ENCODE measurements at places on chromosomes 3 and 15.

- no peak for DNase-seq
Observed at GRCh38 chr15:28106294-28107110, 7.4 kb upstream of the OCA2 start.

GRCh38 chr3:61866961-61867461, 305.6 kb downstream of the PTPRG start:
- DNase-seq = no peak

- no peak for DNase-seq
Observed at GRCh38 chr3:132784502-132785025, 62.4 kb upstream of the NPHP3 start.

DNA sequence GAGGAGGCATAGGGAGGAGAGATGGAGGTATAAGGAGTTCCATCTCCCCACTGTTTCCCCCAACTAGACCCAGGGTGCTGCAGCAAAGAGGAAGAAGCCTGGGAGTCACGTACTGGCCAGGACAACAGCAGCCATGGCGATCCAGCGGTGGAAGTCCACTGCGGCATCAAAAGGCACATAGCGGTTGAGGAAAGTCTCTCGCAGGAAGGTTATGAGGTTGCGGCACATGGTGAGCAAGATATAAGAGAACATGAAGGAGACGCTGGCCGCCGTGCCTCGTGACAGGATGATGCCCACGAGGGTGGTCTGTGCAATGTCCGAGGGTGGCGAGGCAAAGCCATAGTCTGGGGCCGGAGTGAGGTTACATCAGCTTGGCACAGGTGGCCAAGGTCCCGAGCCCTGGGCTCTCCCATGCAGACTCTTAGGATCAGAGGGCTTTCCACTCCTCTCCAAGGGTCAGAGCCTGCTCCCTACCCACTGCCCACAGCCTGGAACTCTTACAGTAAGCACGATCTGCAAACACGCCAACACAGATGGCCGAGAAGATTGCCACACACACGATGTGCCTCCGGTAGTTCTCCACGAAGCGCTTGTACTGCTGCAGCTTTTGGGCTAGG, 14.3 kb downstream of the DUOX2 start:
- DNase-seq = no peak

DNA sequence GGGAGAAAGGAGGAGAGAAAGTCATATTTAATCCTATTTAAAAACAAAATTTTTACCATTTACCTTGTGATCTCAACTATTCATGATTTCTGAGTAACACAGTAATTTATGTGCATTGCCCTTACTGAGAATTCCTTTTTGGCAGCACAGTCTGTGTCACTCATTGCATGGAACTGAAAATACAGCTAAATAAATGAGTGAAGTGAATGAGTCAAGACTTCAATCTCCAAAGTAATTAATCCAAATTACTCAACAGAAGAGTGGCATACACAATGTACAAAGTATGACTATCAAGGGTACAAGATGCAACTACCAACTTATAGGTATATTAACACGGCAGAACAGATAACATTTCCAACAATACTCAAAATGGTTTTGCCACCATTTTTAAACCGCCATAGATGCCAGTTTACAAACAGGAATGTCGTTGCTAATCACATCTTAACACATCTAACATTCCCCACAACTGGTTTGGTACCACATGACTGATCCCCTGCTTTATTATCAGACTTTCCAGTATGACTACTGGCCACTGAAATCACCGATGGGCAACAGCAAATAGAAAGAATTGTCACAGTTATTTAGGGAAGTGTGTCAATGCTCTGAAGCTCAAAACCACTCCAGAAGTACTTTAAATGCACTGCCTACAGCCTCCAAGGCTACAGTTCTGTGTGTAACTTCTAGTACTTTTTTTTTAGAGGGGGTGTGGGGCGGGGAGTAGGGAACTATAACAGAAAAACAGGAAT, 410.4 kb downstream of the SHQ1 start:
- no peak for DNase-seq

GRCh38 chr3:36282766-36283165, 97.5 kb upstream of the STAC start:
- no peak for DNase-seq

DNA sequence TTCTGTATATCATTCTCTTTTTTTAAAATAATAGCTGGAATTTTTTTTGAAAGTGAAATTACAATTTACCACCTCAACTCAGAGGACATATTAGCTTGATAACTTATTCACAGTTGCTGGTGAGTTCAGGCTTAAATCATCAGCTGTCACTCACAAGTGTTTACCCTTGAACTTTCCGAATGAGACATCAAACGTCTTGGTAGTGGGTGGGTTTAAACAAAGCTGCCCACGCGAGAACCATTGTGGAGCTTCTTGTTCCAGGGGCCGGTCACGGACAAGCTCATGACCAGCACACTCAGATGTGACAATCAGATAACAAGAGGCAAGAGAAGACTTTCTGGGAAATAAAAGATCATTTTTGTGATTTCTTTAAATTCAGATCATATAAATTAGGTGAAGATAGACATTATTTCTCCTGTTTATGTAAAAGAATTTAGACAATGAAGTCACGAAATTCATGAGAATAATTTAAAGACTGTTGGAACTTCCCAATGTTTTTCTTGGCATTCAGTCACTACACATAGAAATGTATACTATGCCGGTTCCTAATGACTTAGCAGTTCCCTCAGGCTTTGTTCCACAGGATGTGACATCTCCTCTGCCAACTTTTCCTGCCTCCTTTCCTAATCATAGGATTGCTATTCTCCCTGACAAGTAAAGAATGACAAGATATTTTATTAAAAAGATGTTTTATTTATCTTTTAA, 29.3 kb downstream of the BTD start:
- DNase-seq = no peak

DNA sequence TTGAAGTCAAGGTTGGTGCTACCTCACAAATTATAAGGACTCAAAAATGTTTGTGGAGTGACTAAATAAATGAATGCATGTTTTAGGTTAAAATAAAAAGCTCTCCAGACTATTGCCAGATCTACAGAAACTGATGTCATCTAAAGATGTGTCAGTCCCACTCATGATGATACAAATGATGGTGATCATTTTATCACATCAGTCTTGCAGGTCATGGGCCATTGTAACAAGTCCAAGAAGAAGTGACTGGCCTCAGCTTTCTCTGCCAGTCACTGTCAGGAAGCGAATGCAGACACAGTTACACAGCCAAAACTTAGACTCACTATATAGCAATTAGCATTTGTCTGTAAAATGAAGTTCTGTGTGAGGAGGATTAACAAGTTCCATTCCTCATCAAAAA, 18.5 kb downstream of the ATP8B4 start:
- no peak for DNase-seq

DNA sequence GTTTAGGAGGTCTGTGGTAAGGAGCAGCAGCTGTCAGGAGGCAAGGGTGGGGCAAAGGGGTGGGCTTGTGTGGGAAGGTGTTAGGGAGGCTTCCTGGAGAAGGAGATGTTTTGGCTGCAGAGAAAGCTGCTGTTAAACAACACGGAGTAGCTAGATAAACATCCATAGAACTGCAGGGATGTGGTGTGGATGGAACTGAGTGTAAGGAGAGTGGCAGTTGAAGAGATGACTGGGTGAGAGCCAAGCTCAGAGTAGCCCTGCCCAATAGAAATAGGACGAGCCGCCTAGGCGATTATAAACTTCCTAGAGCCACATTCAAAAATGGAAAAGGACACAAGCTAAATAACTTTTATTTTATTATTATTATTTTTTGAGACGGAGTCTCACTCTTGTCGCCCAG, 19.9 kb downstream of the RPLP1 start:
- DNase-seq = no peak

DNA sequence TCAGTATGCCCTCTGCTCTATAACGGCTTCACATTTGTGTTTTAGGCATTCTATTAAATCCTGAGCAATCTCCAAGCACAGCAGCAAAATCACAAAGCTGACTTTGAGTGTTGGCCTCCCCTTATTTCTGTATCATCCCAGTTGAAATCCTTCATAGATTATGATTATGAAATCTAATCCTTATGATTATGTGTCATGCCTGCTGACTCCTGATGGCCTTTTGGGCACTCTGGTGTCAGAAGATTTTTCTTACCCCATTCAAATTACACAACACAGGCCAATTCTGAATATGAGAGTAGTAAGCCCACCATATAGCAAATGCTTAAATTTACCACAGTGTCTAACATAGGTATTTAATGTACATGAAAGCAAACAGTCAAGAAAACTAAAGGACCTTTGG, 34.3 kb downstream of the CDV3 start:
- no peak for DNase-seq

DNA sequence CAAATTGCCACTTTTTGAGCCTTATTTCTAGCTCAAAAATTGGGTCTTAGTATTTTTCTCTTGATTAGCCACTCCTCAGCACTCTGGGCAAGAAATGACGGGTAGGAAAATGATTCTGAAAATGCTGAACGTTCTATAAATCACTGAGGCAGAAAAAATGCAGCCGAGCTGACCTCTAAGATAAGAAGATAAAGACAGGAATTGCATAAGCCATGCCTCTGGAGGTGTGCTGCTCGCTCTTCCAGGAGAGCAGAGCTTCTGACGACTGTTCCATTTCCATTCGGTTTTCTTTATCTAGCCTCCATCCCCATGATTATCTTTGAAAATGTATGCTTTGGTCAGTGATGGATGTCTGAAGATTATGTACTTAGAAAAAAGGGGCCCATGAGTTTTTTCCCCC, 558.8 kb upstream of the ADAMTS9 start:
- DNase-seq = no peak

DNA sequence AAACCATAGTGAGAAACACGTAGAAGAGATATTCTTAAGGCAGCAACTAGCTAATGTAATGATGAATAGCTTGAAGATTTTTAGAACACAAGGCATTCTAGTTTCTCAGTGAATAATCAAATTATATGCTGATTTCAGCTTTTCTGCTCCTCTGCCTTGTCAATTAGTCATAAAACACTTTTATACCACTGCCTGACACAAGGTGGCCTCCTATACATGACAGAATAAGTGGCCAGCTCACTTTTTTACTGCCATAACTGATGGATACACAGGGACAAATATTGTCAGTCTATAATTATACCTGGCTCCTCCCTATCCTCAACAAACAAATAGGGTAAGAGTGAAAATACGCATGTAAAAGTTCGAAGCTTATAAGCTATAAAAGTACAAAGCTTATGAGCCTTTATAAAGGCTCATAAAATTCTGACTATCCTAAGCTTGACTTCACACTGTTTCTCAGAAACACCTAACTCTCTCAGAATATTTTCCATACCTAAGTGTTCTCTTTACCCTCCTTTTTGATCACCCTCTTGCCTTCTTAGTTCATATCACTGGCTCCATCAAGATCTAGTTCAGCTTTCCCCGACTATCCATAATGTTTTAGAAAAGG, 81.6 kb downstream of the HERC1 start:
- no peak for DNase-seq

DNA sequence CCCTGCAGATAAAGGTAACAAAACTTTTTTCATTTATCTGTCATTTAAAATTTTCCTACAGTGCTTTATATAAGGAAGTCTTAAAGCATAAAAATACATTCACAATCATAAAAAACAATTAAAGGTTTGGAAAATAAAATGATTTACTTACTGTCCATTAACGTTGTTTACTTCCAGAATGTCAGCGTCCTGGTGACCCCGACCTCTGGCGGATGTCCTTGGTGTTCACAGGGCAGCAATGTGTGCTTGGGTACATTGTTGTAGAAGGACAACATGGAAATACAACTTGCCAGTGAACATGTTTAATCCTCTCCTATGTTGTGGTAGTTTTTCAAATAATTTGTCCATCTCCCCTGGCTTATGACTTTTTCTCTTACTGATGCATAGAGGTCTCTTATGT, 168.8 kb upstream of the NDN start:
- DNase-seq = no peak

DNA sequence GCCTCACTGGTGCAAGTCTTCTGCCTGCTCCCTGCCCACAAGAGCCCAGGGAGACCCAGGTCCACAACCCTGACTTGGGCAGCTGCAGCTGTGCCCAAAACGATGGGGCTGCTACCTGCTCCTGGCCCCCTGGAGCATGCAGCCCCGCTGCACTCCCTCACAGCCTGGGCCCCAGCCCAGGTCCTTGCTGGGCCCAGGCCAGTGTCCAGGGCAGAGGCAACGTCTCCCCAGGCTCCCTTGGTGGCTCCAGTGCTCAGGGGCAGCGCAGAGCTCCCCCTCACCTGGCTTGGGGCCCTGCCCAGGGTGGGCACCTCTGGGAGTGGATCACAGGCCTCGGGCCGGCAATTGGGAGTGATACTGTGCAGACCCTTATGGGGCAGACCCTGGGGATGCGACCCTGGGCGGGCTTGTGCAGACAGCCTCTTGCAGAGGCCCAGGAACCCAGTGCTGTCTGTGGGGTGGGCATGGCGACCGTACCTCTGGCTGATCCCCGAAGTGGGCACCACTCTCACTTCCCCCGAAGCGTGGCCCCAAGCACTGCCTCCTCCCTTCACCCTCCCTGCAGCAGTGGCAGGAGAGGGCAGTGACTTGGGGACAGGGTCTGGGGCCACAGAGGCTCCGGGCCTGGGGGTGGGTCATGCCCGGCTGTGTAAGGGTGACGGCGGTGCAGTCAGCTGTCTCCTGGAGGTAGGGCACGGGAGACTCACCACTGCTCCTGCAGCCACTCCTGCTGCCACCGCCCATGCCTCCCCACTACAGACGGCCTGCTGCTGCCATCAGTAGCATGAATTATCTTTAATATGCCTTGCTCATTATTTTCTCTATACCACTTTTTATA, 255.9 kb downstream of the DOCK3 start:
- no peak for DNase-seq
